NCI-H1092 (cell line): ENCODE measurements at places on chromosomes 12 and 14.

GRCh38 chr14:77364146-77364545 is 12.7 kb downstream of the TMED8 start:
- no peak for DNase-seq

DNA sequence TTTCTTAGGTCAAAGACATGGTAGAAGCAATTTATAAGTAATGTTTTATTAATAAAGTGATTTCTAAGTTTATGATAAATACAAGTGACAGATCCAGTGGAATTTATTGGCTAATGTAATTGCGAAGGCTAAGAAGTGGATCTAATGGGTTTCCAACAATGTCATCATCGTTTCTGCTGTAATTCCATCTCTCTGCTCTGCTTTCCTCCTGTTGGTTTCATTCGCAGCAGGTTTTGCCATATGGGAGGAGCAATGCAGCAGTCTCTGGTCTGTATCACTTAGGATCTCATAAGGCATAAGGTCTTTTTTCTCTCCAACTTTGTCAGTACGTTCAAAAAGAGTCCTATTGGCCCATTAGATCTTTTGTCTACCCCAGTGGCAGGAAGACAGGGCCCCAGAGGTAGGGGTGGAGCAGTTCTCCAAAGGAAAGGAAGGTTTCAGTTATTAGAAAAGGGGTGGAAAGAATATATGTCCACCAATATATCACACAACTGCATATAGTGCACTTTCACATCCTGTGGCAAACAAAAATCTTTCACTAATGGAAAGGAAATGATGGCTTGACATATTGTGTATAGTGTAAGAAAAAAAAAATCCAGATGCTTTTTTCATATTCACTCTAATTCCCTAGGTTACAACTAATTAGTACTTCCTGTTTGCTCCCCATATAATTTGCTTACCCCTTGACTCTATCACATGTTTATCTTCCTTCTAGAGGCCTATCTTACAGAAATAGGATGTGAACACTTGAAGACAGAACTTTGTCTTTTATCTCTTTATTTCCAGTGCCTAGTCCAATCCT is 451.3 kb downstream of the ZFP36L1 start:
- no peak for DNase-seq

DNA sequence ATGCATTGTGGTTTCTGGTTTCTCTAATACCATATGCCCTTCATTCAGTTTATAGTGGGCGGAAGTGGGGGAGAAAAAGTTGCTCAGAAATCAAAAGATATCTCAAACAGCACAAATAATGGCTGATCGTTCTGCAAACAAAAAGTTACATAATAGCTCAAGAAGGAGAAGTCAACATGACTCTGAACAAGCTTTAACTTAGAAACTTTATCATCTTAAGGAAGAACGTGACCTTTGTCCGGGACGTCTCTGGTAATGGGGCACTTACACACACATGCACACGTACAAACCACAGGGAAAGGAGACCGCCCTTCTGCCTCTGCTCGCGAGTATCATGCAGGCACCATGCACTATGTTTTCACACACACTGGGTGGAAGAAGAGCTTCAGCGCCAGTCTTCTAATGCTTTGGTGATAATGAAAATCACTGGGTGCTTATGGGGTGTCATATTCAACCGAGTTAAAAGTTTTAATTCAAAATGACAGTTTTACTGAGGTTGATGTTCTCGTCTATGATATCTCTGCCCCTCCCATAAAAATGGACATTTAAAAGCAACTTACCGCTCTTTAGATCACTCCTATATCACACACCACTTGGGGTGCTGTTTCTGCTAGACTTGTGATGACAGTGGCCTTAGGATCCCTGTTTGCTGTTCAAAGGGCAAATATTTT is 4.7 kb downstream of the FOS start:
- DNase-seq: no peak

- no peak for DNase-seq
These were observed 170.8 kb downstream of the TMX1 start for GRCh38 chr14:51410897-51411296.

DNA sequence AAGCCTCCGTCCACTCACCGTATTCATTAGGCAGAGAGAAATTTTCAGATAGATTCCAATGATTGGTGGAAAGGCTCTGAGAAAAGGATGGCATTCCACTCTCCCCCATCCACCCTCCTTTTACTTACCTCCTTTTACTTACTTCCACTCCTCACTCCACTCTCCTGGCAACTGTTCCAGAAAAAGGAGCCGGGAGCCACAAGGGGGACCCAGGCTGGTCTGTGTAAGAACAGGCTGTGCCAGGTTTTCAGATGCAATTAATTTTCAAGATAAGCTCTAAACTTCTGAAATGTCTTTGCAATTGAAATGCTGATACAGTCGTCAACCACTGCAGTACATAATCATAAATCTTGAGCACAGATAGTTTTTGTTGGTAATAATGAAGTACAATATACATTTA is 248.8 kb downstream of the ANO6 start:
- no peak for DNase-seq

- DNase-seq: no peak
These were observed 114.5 kb upstream of the RTL1 start for GRCh38 chr14:101017806-101018560.

- no peak for DNase-seq
These were observed 20.2 kb downstream of the VPS37B start for GRCh38 chr12:122875590-122876220.

DNA sequence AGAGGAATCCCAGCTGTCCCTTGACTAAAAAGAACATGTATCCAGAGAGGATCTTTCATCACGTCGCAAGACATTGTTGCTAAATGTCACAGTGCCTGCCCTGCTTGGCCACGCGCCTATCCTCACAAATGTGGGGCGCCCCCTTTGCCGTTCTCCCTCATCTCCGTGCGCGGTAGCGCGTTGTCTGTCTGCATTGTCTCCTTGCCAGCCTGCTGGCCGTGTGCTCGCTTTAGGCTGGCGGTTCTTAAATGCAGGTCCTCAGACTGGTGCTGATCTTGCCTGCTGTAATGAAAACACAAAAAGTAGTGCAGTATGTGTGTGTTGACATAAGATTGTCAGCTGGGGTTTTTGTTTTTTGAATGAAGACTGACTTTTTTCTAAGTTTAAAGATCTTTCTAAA is 198.2 kb upstream of the RGS6 start:
- DNase-seq: no peak

- DNase-seq: no peak
These were observed 48.1 kb downstream of the KCNA1 start for GRCh38 chr12:4957761-4958160.

GRCh38 chr14:99704037-99704436 is 19.9 kb downstream of the CYP46A1 start:
- DNase-seq: no peak

DNA sequence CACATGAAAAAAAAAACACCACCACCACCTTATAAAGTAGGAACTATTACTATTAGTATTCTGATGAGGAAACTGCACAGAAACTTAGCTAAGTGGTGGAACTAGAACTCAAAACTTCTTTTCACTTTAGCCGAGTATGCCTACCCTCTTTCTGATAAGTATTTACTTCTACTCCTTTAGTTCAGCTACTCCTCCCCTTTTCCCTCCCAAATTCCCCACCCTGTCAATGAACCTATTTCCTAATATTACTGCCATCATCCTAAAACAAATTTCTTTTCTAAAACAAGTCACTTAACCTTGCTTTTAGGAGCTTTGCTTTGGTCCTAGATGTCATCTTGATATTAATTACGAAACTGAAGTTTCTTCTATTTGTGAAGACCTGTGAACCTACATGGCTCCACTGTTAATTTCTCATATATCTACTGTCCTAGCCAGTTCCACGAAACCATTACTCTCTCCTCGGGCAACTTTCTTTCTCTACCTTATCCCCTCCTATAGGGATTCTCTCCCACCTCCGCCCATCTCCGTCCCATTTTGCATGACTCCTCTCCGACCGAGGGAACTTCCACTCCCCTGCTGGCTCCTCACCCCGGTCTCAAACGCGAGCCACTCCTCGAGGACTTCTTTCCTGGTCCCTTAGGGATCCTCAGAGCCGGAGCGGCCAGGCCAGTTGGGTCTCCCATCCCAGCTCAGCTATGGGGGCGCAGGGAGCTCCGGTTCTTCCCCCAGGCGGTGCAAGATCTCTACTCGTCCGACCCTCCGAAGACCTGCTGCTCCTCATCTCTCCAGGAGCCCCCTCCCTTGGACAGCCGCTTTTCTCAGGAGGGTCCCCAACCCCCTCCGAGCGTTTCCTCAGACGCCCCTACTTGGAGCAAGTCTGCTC is 1.1 kb downstream of the NUMB start:
- DNase-seq: no peak

DNA sequence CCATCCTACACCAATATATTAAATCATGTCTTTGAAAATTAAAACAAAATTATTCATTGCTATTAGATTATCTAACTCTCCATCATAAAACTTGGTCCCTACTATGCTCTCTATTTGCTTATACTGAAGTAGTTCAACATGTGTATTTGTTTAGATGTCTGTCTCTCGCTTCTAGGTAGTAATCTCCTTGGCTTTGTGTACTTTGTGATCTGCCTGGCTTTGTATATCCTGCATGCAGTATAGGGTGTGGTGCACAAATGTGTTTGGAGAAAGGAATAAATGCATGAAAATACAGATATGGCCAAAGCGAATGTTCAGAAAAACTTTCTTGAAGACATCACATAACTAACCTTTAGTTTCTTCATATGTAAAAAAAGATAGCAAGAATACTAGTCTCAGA is 246.6 kb upstream of the LRFN5 start:
- DNase-seq: no peak

GRCh38 chr12:5047094-5047493 is 3.4 kb downstream of the KCNA5 start:
- DNase-seq: no peak

- DNase-seq: no peak
These were observed 19.0 kb downstream of the ALX1 start for GRCh38 chr12:85299053-85299452.

- DNase-seq: no peak
These were observed 241.4 kb downstream of the NUAK1 start for GRCh38 chr12:105897311-105897725.

DNA sequence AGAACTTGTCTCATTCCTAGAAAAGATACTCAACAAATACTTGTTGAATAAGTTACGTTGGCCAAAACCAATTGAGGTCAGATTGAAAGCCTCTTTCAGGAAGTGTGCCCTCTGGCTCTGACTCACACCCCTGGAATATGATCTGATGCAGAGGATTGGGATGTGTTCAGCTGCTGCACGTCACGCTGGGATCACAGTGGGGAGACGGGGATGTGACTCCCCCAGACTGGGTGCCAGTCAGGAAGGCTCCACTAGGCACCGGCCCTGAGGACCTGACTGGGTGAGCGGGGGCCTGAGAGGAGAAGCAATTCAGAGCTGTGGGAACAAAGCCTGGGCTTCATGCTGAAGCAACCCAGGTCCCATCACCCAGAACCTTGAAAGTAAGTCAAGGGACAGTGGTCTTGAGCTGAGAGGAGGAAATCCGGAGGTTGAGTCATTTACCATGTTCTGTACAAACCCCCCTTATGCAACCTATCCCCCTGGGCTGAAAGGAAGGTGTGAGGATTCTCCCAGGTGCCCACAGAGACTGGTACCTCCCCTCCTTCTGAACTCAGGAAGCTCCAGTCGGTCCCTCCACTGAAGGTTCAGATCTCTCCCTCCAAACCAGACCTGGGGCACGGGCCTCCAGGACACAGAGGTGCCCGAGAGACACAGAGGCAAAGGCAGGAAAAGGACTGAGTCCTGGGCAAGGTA is 3.9 kb downstream of the CEBPE start:
- no peak for DNase-seq

- no peak for DNase-seq
These were observed 322.2 kb upstream of the DIO3 start for GRCh38 chr14:101239065-101239464.

DNA sequence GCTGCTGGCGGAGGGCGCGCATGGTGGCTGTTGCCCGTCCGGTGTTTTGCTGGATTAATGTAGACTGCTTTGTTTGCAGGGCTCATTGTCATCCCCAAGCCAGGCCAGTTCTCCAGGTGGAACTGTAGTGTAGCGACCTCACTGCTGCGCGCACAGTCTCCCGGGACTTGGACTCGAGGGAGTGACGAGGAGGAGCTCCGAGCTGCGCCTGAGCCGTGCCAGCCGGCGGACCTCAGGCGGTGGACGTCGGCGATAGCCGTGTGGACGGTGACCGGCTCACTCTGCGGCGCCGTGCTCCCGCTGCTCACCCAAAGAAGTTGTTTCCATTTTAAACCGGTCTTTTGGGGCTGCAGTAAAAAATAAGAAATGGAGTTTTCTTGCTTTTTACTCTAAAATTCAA is 82.2 kb downstream of the MOK start:
- DNase-seq: no peak

GRCh38 chr12:99121546-99121945 is 476.5 kb downstream of the APAF1 start:
- DNase-seq: peak; percentile 25

- DNase-seq: no peak
These were observed 237.9 kb upstream of the PLEKHG7 start for GRCh38 chr12:92464911-92465310.

- peak; percentile 94 for DNase-seq
These were observed 94.3 kb downstream of the LRRC74A start for GRCh38 chr14:76920331-76921087.

GRCh38 chr14:73913256-73913655 is 26.6 kb downstream of the ZNF410 start:
- no peak for DNase-seq

GRCh38 chr12:68750506-68750905 is 4.5 kb downstream of the SLC35E3 start:
- no peak for DNase-seq

DNA sequence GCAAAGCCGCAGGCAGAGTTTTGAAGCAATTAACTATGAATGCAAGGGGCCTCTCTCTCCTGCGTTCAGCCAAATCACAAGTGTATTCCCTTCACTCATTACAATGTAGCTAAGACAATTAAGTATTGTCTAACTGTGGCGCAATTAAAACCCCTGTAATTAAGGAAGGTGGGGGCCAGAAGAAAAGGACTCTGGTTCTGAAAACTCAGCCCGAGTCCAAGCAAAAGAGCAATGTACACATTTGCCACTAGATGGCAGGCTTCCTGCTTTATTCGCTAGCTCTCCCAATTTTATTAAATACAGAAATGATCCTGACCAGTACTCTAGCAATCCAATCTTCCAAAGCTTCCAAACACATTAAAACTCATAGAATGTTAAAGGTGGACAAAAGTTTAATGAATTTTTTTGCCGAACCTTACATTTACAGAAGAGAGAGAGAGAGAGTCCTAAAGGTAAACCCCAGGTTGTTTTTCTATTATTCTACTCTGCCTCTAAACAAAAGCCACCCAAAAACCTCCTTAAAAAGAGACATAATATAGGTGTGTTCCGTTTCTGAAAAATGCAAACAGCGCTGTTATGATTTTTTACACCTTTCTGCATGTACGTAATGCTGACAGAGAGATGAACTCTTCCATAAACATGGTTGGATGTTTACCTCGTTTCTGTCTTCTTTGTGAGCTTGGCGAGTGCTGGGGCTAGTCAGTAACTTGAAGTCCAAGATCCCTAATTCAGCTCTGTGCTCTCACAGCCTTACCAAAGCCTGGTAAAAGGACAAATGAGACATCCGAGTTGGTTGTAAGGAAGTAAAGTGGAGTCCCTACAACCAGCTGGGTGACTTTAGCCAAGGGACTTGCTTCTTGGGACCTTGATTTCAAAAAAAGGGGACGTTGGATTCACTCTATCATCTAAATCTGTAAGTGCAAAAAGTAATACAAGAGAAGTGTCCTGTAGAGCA is 50.9 kb upstream of the VASH1 start:
- peak; percentile 43 for DNase-seq

- no peak for DNase-seq
These were observed 1027.6 kb downstream of the BCL11B start for GRCh38 chr14:98244162-98244948.
